Activated CD4-positive, alpha-beta T cell treated with anti-CD3 and anti-CD28 coated beads, Interleukin-2, Interleukin-4, amounts not matched to agents 100 ng/mL and 50 ng/mL, durations not matched to agents 16 hours and 8 hours (primary cell): ENCODE measurements at places on chromosomes 16 and 17.

GRCh38 chr17:72804949-72805707 is 287.4 kb downstream of the SLC39A11 start:
- DNase-seq: no peak

- DNase-seq: no peak
Measured at GRCh38 chr16:73304008-73304774, 256.3 kb upstream of the ZFHX3 start.

GRCh38 chr16:89613954-89614459 is 565 bp downstream of the DPEP1 start:
- DNase-seq: no peak

GRCh38 chr16:29029168-29029994 is 44.5 kb downstream of the LAT start:
- peak; percentile 94 for DNase-seq

- DNase-seq: peak; percentile 28
Measured at GRCh38 chr17:9291912-9292560, 270.7 kb downstream of the NTN1 start.

- peak; percentile 74 for DNase-seq
Measured at GRCh38 chr17:48577946-48578615, at the start of gene HOXB4. HOXB4 (minus strand) TSS chr17:48578350; CDS start chr17:48578319, 31 bp downstream.

GRCh38 chr17:74862108-74862901 is 2.6 kb upstream of the GRIN2C start:
- peak; percentile 62 for DNase-seq

DNA sequence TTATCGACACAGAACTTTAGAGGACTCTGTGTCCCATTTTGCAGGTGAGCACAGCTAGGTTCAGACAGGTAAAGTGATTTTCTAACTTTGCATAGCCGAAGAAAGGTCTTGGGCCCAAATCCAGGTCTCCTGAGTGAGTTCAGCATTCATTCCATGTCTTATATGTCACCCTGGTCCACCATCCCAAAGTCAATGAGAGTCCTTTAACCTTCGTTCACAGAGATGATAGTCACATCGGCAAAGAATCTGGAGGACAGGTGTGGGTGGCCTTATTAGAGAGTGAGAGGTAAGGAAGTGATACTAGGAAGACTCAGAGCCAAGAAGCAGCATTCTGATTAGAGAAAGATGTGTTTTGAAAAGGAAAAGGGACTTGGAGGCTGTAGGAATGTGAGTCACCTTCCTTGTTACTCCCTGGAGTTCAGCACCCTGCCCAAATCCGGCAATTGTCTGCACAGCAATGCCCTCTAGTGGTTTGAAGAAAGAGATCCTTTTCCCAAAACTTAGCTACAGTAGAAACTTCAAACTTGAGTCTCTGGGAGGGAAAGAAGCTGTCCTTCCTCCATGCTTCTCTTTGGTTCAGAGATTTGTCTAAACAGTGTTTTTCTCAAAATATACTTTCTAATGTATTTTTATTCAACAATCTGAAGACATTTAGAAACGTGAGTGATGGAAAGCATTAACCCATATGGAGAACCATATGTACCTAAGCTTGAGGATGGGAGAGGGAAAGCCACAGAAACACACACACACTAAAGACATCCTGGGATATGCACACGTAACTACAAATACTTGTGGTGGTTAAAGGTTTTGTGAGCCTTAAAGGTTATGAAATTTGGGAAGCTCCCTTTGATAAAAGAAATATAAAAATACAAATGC is 96.4 kb upstream of the SHISA6 start:
- peak; percentile 21 for DNase-seq

DNA sequence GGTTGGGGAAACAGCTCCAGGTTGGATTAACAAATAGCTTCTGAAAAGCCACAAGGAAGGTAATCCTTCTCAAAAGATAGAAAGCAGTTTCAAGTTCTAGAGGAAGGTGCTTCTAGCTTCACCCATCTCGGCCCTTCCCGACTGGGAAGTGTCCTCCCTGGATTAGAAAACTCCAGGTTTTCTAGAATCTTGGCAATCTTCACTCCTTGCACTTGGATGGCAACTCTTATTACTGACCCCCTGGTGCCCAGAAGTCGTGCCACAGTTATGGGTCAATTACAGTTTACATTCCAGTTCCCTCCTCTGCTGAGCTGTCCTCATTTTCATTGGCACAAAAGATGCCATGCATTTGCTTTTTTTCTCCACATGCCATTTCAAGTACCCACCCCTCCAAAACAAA is 65.6 kb downstream of the SMG6 start:
- DNase-seq: no peak

DNA sequence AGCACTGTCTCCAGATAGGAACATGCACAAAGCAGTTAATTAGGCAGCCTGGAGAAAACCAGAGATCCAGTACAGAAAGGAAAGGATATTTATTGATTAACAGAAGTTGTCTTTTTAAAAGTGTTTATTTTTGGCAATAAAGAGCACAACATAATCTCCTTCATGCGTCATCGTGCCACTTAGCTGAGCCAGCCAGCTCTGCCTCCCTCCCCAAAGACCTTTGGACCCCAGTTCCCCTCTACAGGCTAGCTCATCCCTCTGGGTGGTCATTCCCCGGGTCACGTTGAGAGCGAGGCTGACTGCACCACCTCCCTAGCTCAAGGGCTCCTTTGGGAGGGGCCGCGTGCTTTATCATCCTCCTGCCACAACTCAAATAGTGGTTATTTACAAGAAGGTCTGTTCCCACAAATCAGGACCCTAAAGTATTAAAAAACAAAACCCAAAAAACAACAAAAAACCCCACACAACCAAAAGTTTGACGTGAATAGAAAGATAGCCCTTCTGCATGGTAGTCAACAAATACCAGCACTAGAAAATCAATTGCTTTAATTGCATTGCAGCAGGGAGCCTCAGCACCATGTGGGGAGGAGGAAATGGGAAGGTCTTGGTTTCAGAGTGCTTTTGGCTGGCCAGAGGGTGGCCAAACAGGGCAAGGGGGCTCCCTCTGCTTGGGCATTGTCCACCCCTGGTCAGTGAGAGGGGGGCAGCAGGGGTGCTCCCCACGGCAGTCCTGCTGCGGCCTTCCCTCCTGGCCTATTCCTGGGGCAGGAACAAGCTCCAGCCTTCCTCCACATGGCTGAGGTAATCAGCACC is 9.6 kb downstream of the POLR2C start:
- DNase-seq: no peak

DNA sequence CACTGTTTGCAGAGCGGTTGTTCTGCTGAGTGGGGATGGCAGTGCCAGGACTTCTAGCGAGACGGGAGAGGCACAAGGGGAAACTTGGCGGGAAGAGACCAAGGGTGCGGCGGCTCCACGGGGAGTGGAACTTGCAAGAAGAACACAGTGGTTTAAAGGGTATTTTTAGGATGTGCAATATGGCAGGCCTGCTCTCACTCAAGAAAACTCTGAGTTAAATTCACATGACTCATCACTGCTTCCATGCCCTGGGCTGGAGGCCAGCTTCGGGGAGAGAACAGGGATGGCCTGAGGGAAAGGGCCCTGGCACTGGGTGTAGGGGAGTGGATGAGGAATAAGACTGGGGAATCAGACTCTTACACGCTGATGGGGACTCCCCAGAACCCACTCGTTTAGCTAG is 13.3 kb upstream of the CD300LD start:
- DNase-seq: no peak

GRCh38 chr16:83116274-83116892 is 489.6 kb downstream of the CDH13 start:
- DNase-seq: no peak

GRCh38 chr16:76634847-76635697 is 357.9 kb downstream of the CNTNAP4 start:
- DNase-seq: no peak

DNA sequence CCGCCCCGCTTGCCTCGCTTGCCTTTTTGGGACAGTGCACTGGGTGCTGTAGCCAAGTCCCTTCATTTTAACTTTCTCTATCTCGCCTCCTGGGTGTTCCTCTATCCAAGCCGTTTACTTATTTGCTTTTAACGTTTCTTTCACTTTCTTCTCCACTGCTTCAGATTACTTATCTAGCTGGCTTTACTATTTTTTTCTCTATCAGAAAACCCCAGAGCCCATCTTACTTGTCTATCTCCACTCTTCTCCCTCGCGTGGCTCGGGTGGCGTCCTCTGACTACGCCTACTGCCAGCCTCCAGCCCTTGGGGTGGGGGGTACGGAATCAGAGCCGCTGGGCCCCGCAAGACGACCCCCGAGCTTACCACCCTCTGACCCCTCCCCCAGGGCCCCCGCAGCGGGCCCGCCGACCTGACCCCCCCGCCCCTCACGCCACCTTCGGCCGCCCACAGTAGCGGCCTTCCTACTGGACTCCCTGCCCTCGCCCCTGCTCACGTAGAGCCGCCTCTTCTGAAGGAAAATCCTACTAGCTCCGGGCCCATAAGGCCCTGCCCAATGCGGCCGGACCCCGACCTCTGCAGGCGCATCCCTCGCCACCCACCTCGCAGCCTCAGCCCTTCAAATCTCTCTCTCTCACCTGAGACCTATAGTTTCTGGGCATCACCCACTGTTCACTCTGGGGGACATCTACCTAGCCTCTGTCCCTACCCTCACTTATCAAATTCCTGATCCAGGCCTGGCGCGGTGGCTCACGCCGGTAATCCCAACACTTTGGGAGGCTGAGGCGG is 1.0 kb upstream of the SLC12A4 start:
- DNase-seq: no peak

DNA sequence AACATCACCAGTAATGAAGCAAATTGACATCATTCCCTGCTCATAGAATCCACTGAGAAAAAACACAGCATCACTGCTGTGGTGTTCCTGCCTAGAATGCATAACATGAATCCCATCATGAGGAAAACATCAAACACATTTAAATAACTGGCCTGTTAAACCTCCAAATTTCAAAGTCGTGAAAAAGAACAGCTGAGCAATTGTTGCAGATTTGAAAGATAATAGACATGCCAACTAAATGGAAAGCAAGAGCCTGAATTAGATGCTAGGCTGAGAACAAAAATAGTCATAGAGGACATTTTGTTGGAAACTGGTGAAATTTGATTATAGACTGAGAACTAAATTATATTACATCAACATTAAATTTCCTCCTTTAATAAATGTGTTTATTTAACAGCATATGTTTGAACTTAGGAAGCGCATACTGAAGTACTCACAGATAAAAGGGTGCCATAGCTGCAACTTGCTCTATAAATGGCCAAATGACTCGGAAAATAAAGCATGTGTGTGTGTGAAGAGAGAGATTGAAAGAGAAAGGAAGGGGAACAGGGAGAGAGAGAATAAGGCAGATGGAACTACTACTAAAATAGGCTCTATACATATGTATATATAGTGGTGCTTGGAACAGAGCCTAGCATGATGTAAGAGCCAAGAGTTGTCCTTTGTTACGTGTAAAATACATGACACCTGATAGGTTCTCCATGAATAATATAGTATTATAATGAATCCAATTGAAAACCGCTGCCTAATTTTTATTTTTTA is 305.0 kb upstream of the MON1B start:
- DNase-seq: no peak

DNA sequence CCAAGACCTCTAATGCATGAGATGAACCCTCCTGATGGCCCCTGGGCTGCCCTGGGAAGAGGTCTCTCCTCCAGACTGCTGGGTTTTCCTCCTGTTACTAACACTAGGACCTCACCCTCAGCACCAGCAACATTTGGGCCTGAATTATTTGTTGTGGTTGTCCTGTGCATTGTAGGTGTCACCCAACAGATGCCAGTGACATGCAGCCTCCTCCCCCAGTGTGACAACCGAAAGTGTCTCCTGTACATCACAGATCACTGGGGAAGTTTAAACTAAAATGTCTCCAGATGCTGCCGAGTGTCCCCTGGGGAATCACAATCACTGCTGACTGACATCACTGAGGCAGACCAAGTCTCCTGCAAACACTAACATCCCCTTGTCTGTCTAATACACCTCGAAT is 74.8 kb downstream of the SLC5A11 start:
- no peak for DNase-seq

- DNase-seq: no peak
Measured at GRCh38 chr17:67879662-67880061, 54.4 kb downstream of the BPTF start.

DNA sequence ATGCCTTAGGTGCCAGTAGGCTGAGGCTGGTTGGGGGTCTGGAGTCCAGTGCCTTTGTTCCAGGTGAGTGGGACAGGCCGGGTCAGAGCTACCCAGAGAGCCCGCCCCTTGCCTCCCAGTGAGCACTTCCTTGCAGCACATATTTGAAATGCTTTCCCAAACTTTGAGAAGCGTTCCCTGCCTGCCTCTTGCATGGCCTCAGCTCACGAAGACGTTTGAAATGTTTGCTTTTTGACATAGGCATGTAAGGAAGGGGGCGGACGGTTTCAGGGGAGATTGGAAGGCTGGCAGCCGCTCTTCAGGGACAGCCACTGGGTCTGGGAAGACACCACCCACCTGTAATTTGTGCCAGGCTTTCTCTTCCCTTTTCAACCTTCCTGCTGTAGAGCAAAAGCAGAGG is 5.1 kb upstream of the FOXL1 start:
- DNase-seq: no peak

GRCh38 chr16:88926374-88926990 is 50.5 kb downstream of the CBFA2T3 start:
- DNase-seq: no peak

DNA sequence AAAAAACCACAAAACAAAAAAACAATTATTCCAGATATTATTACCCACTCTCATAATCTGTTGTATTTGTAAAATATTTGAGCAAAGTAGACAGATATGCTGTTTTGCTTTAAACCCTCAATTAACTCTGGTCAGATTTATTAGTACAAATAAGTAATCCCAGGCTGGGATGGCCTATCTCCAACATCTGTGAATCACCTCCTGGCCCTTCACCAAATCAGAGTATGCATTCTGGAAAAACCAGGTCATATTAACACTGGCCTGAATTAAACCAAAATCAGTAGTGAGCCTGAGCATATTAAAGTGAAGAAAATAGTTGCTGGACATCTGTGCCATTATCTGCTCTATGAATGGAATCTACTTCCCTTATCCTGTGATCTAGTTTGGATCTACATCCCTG is 41.0 kb downstream of the STAT3 start:
- no peak for DNase-seq

GRCh38 chr17:28004344-28004743 is 38.1 kb upstream of the NLK start:
- DNase-seq: no peak

DNA sequence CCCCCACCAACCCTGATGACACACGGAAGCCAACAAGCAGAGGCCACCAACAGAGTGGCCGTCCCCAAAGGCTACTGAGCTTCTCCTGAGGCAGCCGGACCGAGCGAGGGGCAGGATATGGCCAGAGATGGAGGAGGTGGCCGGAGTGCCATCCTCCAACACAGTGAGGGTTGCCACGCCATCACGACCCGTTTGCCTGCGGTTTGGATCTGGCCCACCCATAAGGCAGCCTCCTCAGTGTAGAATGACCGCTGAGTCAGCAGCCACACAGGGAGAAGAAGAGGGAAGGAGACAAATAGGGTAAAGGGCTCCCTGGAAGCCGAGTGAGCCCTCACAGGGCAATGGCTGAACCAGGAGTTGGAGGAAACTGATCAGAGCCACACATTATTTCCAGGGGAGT is 13.8 kb downstream of the HNF1B start:
- no peak for DNase-seq

DNA sequence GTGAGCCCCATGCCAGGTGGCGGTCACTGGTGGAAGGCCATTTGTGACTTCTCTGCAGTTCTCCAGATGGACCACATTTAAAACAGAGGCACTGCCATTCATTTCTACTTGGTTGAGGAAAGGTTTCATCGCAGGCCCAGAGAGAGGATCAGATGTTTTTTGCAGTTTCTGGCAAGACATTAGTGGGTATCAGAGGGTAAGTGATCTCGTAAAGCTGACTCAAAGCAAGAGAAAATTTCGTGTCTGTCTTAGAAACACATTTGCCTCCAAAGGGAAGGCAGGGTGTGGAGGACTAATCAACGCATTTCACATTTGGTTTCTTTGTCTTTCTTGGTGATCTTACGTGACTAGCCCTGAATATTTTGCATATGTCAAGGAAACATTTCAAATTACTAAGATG is 81.8 kb downstream of the PRKCB start:
- peak; percentile 71 for DNase-seq
